Activated CD8-positive, alpha-beta memory T cell treated with anti-CD3 and anti-CD28 coated beads for 36 hours (primary cell): ENCODE measurements at places on chromosomes 16 and 17. TPM values are rescaled to one million over a fixed set of nuclear protein-coding genes. Genes with fewer than 3 reads are reported as not detected.

Gene ZNF688
- total RNA-seq = 10.0 TPM

Gene TMC5
- total RNA-seq = not detected

Gene CSH1
- total RNA-seq = not detected

Gene DOC2A
- total RNA-seq = 0.84 TPM

Gene NPW
- 15.8 TPM for total RNA-seq

Gene KRT36
- total RNA-seq = not detected

Gene TOX3
- total RNA-seq = not detected

Gene SYNGR3
- total RNA-seq = 4.7 TPM

Gene CACNG5
- not detected for total RNA-seq

Gene KRT39
- not detected for total RNA-seq

Gene SLC12A3
- not detected for total RNA-seq

Gene OR2C1
- total RNA-seq = not detected

Gene C16orf89
- total RNA-seq = not detected

Gene CCDC92B
- not detected for total RNA-seq

Gene CACNA1G
- total RNA-seq = 0.10 TPM

Gene GALR2
- 3.1 TPM for total RNA-seq

Gene IL17C
- not detected for total RNA-seq

Gene CLEC3A
- total RNA-seq = not detected

Gene GPR142
- not detected for total RNA-seq

Gene LRRC36
- 0.55 TPM for total RNA-seq

Gene SLC52A1
- total RNA-seq = 0.21 TPM

Gene RSAD1
- total RNA-seq = 46.9 TPM

Gene AATK
- total RNA-seq = 0.38 TPM

Gene AKAP10
- 38.2 TPM for total RNA-seq

Gene SLC35G6
- total RNA-seq = not detected

Gene PEMT
- total RNA-seq = 30.3 TPM

Gene PMP22
- 0.38 TPM for total RNA-seq

Gene NEK8
- total RNA-seq = 6.0 TPM

Gene NOG
- total RNA-seq = 0.15 TPM

Gene CA10
- total RNA-seq = not detected

Gene SLC38A8
- not detected for total RNA-seq

Gene ATF7IP2
- 12.3 TPM for total RNA-seq

Gene MARF1
- total RNA-seq = 55.5 TPM

Gene RASL10B
- 0.53 TPM for total RNA-seq

Gene CCL15
- not detected for total RNA-seq

Gene CD300H
- not detected for total RNA-seq

Gene GCGR
- not detected for total RNA-seq

Gene CLEC19A
- total RNA-seq = not detected

Gene MYH8
- not detected for total RNA-seq

Gene HASPIN
- 18.4 TPM for total RNA-seq

Gene DCTPP1
- total RNA-seq = 182 TPM

Gene PRAC2
- not detected for total RNA-seq

Gene FKBP10
- total RNA-seq = 2.1 TPM

Gene MPV17L
- 0.21 TPM for total RNA-seq

Gene TP53TG3
- total RNA-seq = not detected

Gene RND2
- 0.06 TPM for total RNA-seq

Gene STX1B
- total RNA-seq = 0.15 TPM

Gene RNF157
- 16.0 TPM for total RNA-seq

Gene SPSB3
- total RNA-seq = 22.1 TPM

Gene C16orf86
- 2.0 TPM for total RNA-seq

Gene HLF
- total RNA-seq = 0.36 TPM

Gene POLR3E
- 108 TPM for total RNA-seq

Gene TMEM94
- 61.5 TPM for total RNA-seq

Gene CDRT15L2
- total RNA-seq = not detected

Gene TNFRSF13B
- not detected for total RNA-seq

Gene TBC1D3G
- not detected for total RNA-seq

Gene PTGES3L
- total RNA-seq = 0.63 TPM
